ENCODE measurements at places on chromosomes 1 and 21.
A peak's percentile ranks its signal among the peaks of the same experiment; 100 is the strongest.

- no peak for DNase-seq
These were observed 307.9 kb upstream of the PRMT6 start for GRCh38 chr1:106748606-106749005.

DNA sequence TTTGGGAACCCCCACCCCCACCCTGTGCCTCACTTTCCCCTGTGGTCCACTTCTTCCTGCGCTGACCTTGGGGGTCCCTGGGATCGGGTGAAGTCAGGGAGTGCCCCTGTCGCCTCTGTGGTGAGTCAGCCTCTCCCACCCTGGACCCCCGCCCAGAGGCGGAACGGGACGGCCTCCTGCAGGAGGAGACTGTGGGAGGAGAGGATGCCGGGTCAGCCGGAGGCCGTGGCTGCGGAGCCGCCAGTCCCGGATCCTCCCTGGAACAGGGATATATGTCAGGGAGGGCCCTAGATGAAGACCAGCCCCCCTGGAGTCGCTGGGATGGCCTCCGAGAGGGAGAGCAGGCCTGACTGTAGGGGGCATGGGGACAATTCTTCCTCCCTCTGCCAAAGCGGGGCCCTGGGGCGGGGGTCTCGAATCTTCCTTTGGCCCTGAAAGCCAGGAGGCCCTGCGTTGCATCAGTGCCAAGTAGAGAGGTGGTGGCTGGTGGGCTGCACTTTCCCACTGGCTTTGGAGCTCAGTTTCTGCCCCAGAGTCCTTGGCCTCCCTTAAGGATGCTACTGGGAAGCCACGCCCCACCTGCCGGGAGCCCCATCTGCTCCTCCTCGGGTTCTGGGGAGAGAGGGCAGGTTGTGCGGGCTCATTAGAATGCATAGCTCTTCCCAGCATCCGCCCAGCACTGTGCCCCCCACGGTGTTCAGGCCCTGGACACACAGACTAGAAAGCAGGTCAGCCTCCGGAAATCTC lies 930 bp downstream of the ARHGEF10L start:
- DNase-seq, result peak; percentile 72

- DNase-seq, result no peak
These were observed 841 bp downstream of the POFUT2 start for GRCh38 chr21:45286671-45287437.

DNA sequence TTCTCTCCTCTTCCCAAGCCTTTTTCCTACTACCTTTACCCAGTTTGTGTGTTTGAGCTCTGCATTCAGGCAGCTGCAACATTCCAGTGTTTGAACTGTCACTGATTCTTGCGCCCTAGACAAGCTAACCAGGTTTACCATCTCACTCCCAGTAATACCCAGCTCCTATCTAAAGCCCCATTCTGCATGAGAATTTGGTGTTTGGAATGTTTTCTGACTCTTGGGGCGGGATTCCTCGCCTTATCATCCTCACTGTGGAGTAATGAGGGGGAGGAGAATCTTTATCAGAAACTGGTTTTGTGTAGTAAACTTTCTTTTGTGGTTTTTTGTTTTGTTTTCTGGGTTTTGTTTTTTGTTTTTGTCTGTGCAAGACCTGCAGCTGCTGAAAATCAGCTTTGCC lies 36.5 kb downstream of the NCF2 start:
- no peak for DNase-seq
